ENCODE measurements at places on chromosomes 2 and 18.

GRCh38 chr2:180075870-180076269 is 68.8 kb upstream of the CWC22 start:
- no peak for DNase-seq

DNA sequence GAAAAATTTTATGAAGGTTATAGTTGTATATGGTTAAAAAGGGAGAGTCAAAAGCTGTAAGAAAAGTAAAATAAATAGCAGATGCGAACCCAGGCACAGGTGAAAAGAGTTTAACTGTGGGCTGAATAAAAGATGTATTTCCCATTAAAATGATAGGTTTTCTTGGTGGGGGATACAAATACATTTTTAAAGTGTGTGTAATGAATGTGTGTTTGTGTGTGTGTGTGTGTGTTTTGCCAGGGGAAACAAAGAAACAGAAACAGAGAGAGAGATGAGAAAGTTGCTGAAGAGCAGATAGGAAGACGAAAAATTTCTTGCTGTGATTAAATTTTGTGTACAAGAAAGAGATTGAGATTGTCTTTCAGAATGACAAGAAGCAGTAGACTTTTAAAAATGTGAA is 12.1 kb downstream of the TFPI start:
- no peak for DNase-seq

GRCh38 chr2:206064077-206064476 is 21.9 kb downstream of the INO80D start:
- DNase-seq: no peak

- no peak for DNase-seq
These were observed 15.6 kb upstream of the RMND5A start for GRCh38 chr2:86704459-86704971.

DNA sequence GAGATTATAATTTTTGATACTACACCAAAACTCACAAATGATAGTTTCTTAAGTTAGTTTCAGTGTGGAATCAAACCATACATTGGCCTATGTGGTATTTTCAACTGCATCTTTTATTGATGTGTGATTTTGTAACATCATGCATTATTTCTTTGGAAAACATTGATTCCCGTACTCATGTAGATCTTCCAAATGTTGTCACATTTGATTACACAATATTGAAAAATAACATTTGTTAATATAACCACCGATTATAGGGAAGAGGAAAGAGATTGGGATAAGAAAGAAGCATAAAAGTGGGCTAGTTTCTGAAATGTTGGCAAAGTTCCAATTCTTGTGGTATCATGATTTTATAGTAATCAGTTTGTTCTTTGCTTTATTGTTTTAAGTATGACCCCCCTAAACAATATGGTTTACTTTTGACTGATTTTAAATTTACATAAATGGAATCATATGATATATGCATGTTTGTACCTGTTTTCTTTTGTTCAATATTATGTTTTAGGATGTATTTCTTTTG is 117.2 kb upstream of the OTX1 start:
- DNase-seq: no peak

DNA sequence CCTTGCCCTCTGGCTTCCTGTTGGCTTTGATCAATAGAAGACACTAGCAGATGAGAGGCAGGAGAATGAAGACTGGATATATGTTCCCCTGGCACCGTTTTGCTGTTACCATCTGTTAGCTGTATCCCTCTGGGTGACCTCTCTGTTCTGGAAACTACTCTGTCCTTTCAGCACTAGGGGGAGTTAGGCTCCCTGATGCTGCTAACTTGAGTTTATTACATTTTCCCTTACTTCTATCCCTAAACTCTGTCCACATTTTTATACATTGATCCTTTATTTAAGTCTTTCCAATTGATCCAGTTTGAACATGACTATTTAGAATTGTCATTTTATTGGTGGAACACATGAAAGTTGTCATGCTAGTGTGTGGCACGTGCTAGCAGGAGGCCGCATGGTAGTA is 1014.3 kb upstream of the CDH2 start:
- no peak for DNase-seq

GRCh38 chr2:75226617-75227016 is 27.3 kb upstream of the TACR1 start:
- no peak for DNase-seq

GRCh38 chr2:67938053-67938452 is 124.8 kb downstream of the C1D start:
- DNase-seq: no peak

DNA sequence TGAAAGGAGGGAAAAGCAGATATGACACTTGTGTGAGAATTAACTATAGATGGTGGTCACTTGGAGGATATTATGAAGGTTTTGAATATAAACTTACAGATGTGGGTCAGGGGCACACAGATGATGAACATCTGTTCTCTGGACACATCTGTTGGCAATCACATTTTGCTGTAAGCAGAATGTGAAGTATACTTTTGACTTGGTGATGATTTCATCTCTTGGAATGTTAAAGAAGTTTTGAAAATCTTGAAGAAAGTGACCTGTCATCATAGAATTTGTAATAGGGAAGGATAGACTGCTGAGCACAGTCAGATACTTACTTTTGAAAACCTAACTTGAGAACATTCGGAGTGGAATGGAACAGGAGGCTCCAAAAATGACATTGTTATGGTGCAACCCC is 40.2 kb downstream of the PIKFYVE start:
- DNase-seq: no peak

- no peak for DNase-seq
These were observed 70.6 kb downstream of the CCDC178 start for GRCh38 chr18:33369711-33370449.

DNA sequence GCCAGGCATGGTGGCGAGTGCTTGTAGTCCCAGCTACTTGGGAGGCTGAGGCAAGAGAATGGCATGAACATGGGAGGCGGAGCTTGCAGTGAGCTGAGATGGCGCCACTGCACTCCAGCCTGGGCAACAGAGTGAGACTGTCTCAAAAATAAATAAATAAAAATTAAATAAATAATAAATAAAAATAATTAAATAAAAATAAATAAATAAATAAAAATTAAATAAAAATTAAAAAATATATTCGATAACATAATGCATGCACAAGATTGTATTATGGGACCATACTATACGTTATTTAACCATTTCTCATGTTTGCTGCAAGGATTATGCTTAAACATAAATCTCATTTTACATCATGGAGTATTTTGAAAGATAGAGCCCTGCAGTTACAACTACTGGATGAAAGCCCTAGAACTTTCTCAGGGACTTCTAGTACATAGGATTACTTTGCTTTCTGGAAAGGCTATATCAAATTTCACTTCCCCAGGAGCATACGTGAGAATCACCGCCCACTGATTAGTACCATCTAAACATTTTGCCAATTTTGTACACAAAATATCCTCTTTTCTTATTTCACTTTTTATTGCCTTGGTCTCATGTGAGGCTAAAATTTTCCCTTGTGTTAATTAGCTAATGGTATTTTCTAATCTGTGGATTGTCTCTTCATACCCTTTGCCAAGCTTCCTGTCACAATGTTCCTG is 234.3 kb upstream of the LYPD1 start:
- no peak for DNase-seq

DNA sequence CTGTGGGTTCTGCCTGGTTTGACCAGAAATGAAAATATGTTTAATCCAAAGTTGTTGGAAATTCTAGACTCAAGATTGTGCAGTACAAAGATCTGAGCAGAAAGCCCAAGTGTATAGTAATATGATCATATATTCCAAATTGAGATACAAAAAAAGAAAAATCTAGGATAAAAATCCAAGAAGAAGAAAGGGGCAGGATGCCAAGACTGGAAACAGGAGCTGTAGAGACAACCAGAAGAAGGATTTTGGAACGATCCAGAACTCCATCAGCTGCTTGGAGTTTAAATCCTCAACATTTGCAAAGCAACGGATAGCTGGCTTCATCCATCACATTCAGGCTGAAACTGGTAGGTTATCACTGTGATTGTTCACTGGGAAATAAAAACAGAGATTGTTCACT is 333.6 kb upstream of the UBE2E3 start:
- no peak for DNase-seq

DNA sequence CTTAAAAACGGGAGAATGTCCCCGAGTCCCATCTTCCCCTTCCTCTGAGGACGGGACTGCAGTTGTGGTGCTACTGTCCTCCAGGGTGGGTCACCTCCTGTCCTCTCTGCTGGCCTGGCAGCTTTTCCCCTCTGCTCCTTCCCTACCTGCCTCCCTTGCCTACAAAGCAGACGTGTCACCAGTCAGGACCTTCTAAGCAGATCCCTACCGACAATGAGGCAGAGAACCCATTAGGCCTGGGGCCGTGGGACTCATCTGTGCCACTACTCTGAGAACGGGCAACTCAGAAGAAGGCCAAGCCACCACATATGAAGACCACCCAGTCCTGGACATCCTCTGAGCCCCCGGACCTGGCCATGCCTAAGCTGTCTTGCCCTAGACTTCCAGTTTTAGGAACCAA is 103.0 kb upstream of the TEX51 start:
- no peak for DNase-seq

DNA sequence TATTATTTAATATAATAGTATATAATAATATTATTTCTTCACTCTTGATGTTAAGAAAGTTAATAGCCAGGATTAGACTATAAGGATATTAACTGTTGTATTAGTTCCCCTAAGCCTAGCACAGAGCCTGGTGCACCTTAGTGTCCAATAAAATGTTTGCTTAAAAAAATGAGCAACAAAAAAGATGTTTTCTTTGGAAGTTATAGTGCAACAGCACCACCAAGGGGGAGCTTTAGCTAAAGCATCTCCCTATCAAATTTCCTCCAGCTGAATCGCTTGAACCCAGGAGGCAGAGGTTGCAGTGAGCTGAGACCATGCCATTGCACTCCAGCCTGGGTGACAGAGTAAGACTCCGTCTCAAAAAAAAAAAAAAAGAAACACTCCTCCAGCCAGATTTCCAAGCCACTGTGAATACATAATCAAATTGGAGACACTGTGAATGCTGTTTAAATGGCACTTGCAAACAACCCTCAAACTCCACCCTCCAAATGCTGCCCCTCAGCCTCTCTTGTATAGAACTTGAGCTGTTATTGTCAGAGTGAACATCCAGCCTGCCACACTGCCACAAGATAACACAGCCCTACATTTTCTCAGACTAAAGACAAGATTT is 221.9 kb downstream of the DYM start:
- no peak for DNase-seq

GRCh38 chr18:77899972-77900754 is 650.5 kb downstream of the GALR1 start:
- no peak for DNase-seq

DNA sequence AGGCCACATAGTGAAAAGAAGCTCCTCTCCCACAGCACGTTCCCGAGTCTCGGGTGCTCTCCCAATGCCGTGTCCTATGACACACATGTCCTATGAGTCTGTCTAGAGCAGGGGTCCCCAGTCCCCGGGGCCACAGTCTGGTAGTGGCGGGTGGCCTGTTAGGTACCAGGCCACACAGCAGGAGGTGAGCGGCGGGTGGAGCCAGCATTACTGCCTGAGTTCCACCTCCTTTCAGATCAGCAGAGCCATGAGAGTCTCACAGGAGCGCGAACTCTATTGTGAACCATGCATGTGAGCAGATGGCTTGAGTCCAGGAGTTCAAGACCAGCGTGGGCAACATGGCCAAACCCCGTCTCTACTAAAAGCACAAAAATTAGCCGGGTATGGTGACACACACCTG is 112.6 kb downstream of the ZBTB7C start:
- DNase-seq: no peak

- DNase-seq: no peak
These were observed 39.5 kb downstream of the SFXN5 start for GRCh38 chr2:73031725-73032701.

- DNase-seq: no peak
These were observed 29.5 kb downstream of the FLACC1 start for GRCh38 chr2:201327678-201328077.

- DNase-seq: no peak
These were observed 55.0 kb downstream of the ARHGAP25 start for GRCh38 chr2:68789603-68790002.

GRCh38 chr2:50720697-50721315 is 311.1 kb downstream of the NRXN1 start:
- DNase-seq: peak; percentile 74

GRCh38 chr2:24459224-24460161 is 31.6 kb upstream of the NCOA1 start:
- no peak for DNase-seq

- DNase-seq: no peak
These were observed 38.4 kb downstream of the KLHL14 start for GRCh38 chr18:32734442-32734841.

All from NCI-H187 treated with DMSO at 0.1 percent for 48 hours (cell line).